ENCODE measurements at places on chromosomes 16 and 17.

- DNase-seq, result no peak
These were observed 9.5 kb upstream of the NDEL1 start for GRCh38 chr17:8426094-8426720.

DNA sequence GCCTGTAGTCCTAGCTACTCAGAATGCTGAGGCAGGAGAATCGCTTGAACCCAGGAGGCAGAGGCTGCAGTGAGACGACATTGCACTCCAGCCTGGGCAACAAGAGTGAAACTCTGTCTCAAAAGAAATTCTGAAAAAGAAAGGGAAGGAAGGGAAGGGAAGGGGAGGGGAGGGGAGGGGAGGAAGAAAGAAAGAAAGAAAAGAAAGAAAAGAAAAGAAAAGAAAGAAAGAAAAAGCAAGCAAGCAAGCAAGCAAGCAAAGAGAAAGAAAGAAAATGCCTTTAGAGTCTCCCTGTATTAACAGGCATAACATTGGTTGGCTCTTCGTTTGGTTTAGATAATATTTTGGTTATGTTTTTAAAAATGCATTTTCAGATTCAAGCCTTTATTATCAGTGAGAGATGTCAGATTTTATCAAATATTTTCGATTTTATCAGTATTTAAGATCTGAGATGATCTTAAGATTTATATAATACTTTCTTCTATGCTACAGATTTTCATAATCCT lies 281.1 kb downstream of the NPIPA8 start:
- no peak for DNase-seq

DNA sequence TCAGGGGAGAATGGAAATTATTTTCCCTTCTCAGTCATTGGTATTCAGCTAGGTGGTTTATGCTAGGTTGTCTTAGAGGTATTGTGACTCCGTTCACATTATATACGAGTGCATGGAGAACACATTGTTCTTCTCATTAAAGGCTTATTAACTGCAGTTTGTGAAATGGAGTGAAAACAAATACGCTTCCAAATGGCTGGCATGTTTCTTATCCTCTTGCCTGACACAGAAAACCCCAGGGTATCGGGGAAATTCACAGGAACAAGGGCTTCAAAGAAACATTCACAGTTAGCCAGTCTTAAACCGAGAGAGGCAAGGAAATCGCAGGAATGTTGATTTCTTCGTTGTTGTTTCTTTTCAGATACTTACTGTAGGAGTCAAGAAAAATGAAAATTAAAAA lies 1047.9 kb upstream of the RBFOX1 start:
- no peak for DNase-seq

DNA sequence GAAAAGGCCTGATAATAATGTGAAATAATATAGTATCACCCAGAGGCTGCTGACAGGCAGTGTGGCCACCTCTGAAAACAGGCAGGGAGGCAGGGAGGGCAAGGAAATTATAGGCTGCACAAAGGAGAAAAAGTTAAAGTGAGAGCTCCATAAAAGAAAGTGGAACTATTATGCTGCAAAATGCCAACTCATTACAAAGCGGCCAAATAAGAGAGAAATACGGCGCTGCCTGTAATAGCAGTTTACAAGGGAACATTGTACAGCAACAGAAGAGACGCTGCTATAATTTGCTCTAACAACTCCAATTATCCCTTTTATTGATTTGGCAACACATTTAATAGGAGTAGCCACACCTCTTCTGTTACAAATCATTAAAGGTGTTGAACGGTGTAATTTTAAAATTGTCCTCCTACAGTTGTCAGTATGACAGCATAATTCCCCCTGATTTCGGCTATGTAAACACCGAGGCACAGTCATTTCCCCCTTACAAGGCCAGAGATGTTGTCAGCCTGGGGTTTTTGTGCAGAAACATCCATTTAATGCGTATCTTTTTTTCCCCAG lies 120.3 kb downstream of the MRM1 start:
- DNase-seq, result no peak

GRCh38 chr17:67044940-67045339 lies 586 bp downstream of the CACNG1 start:
- no peak for DNase-seq

Measured in NCI-H446 (cell line).